Activated CD8-positive, alpha-beta T cell treated with anti-CD3 and anti-CD28 coated beads for 36 hours (primary cell): ENCODE measurements at places on chromosomes 2 and 18.

- DNase-seq, result no peak
These were observed 18.6 kb downstream of the THNSL2 start for GRCh38 chr2:88188748-88189147.

- no peak for DNase-seq
These were observed 5.6 kb upstream of the EML4 start for GRCh38 chr2:42163444-42164045.

DNA sequence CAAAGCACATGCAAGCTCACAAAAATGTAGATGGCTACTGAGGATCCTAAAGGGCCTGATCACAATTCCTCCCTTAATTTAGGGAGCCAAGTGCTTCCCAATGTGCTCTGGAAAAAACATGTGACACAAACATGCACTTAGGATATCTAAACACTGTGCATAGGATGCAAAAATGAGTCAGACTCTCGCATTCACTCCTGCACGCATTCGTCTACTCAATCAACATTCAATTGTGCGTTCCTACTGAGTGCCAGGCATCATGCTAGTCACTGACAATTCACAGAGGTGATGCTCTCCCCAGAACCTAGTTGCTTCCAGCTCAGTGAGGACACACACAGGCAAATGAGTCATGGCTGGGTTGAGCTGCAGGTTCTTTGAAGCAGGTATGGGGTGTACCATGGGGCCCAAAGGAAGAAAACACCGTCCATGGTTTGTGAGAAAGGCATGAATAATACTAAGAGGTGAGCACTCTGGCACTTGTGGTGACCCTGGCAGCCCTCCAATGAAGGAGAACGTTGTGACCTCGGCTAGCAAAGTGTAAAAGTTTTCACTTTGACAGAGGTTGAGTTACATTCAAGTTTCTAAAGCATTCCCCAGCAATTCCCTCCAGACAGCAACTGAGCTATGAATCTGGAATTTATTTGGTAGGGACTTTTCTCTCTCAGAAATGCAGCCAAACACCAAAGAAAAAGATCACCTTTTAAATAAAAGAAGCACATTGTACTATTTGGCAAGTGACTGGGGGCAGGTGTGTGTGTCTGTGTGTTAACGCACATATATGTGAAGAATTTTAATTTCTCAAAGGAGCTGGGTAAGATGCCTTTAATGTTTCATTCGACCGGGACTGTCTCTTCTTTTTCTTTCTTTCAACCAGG is 173.3 kb downstream of the ALPK2 start:
- DNase-seq, result peak; percentile 32

DNA sequence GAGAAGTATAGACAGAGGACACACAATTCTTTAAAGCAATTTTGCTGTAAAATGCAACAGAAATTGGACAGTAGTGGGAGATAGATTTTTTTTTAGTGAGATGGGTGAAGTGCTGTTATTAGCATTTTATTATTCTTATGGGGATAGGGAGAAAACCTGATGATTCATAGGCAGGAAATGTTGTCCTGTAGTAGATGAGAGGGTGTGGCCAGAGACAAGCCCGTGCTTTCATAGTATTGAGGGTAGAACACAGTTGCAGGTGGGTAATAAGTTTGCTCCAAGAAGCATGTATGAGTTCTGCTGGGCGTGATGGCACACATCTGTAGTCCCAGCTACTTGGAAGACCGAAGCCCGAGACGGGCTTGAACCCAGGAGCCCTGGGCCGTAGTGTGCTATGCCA is 128.3 kb upstream of the ARHGAP28 start:
- no peak for DNase-seq

DNA sequence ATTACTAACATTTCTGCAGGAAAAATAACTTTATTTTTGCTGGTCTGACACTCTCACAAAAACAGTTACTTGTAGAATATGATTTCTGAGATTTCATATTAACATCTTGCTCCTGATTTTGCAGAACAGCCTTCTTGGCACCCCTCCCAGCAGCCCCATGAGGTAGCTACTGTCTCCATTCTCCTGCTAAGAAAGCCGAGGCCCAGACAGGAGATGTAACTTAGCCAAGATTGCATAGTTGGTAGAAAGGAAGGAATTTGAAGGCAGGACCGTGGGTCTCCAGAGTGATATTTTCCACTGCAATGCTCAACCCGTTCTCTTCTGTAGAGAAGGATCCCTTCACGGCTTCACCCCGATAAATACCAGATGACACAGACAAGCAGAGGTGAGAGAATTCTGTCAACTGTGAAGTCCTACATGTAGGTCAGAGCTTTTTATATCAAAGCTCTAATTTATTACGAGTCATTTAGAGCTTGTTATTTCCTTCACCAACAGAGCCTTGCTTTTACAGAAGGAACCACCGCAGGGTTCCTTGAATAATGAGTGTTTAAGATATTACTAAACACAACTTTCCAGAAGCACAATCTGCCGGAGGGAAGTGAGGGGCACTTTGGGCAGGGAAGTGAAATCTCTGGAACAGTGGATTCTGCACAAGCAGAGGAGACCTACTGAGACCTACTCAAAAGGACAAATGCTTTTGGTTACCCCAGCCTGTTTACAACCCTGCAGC is 48.0 kb upstream of the MYCN start:
- DNase-seq, result no peak

GRCh38 chr18:32262092-32262491 is 72.3 kb downstream of the MEP1B start:
- no peak for DNase-seq

DNA sequence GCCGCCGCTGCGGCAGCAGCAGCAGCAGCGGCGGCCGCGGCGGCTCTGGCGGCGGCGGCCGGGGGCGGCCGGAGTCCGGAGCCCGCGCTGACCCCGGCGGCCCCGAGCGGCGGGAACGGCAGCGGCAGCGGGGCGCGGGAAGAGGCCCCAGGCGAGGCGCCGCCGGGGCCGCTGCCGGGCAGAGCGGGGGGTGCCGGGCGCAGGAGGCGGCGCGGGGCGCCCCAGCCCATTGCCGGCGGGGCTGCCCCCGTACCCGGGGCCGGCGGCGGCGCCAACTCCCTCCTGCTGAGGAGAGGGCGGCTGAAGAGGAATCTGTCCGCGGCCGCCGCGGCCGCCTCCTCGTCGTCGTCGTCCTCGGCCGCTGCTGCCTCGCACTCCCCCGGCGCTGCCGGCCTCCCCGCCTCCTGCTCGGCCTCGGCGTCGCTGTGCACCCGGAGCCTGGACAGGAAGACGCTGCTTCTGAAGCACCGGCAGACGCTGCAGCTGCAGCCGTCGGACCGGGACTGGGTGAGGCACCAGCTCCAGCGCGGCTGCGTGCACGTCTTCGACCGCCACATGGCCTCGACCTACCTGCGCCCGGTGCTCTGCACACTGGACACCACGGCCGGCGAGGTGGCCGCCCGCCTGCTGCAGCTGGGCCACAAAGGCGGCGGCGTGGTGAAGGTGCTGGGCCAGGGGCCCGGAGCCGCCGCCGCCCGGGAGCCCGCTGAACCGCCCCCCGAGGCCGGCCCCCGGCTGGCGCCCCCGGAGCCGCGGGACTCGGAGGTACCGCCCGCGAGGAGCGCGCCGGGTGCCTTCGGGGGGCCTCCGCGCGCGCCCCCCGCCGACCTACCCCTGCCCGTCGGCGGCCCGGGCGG is 646 bp downstream of the PHLPP1 start:
- peak; percentile 74 for DNase-seq

DNA sequence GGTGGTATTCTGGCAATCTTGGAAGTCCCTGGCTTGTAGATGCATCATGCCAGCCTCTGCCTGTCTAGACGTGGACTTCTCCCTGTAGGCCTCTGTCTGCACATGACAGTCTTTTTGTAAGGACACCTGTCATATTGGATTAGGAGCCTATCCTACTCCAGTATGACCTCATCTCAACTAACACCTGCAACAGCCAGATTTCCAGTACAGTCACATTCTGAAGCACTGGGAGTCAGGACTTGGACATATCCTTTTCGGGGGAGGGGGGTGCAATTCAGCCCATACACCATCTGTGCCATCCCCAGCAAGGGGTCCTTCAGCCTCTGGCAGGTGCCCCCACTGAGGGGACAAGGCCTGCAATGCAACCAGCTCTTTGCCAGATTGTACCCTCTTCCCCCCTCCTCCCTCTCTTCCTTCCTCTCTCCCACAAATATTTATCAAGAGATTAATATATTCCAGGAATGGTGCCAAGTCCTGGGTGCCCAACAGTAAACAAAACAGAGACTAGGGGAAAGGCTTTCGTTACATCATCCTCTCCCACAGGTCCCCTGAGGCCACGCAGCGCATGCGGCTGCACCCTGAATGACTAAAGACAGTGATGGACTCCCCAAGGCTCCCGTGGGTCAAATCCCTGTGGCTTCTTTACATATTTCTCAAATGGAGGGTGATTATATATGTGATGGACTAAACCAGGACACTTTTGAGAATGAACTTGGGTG is 20.5 kb upstream of the MYCN start:
- no peak for DNase-seq

DNA sequence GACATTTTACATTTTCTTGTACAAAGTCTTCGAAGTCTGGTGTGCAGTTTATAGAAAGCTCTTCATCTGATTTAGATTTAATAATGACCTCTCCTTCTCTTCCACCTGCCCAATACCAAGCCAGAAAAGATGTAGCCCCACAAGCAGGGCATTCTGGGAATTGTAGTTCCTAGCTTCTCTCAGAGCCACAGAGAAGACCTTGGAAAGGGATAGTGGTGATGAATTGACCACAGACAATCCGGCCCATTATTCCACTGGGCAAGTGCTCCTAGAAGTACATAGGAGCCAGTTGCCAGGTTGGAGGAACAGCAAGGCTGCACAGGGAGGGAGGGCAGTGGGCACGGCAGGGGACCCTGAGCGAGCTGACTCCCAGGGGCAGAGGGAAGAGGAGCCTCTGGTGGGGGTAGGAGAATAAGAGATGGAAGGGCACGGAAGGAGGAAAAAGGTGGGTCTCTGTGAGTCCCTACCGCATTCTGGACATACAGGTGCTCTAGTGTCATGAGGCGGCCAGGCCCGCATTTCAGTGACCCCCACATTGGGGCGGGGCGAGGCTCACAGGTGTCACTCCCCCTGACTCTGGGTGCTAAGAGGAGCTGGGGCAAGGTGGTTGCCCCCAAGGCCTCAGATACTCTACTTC is 152.5 kb upstream of the HAAO start:
- no peak for DNase-seq

GRCh38 chr2:36963106-36963505 is 3.2 kb downstream of the STRN start:
- DNase-seq, result no peak

DNA sequence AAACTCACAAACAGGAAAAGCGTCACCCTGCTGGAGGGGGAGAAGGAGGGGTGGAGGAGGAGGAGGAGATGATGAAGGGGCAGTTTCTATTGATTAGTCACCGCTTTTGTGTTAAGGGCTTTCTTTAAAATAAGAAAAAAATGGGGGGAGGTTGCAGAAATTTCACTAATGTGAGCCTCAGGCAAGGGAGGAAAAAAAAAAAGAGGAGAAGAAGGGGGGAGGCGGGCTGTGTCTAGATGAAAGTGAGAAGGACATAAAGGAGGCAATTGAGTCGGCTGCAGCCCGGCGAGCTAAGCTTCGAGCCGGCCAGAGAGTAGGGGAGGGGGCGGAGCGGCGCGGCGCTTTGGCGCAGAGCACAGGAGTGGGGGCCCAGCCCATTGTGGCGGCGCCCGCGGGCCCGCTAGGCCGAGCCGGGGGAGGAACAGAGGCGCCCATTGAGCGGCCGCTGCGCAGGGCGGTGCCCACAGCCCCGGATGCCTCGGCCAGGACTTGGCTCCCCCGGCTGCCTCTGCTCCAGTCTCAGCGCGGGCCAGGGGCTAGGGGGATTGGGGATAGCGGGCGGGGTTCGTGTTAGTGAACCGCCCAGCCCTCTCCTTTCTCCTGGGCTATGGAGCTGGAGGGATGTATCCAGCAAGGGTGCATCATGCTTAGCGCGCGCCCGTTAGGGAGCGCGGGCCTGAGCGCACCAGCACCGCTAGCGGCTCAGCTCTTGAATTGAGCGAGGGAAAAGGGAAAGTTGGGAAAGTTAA is 7.9 kb downstream of the PAX3 start:
- DNase-seq, result no peak

DNA sequence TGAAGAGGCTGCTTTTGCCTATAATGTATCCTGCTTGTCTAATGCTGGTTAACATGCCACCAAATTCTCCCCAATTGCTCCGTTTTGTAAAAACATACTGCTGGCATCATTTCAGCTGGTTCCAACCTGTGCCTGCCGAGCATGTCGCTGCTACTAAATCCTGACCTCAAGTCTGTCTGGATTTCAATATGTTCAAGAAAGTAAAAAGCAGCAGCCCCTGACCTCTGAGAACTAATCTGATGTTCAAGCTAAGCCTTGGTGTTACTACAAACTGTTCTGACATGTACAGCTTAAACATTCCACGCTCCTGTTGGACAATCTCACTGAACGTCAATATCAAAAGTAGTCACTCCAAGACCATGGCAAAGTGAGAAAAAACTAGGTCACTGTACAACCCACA is 46.3 kb downstream of the SFT2D3 start:
- DNase-seq, result no peak

- DNase-seq, result no peak
These were observed 17.1 kb downstream of the TRIB2 start for GRCh38 chr2:12733846-12734245.

GRCh38 chr2:182655750-182656149 is 60.3 kb upstream of the DNAJC10 start:
- DNase-seq, result no peak

DNA sequence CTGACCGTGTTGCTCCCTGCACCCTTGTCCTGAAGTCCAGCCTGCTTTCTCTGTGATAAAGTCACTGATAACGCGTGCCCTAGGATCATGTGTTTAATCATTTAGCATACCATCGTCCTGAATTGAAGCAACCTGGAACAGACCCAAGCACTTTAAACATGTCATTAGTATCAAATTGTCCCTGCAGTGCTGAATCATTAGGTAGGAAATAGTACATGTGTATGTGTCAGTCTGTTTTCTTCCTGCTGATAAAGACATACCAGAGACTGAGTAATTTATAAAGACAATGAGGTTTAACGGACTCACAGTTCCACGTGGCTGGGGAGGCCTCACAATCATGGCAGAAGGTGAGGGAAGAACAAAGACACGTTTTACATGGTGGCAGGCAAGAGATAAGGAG is 2.8 kb downstream of the ASB18 start:
- no peak for DNase-seq

DNA sequence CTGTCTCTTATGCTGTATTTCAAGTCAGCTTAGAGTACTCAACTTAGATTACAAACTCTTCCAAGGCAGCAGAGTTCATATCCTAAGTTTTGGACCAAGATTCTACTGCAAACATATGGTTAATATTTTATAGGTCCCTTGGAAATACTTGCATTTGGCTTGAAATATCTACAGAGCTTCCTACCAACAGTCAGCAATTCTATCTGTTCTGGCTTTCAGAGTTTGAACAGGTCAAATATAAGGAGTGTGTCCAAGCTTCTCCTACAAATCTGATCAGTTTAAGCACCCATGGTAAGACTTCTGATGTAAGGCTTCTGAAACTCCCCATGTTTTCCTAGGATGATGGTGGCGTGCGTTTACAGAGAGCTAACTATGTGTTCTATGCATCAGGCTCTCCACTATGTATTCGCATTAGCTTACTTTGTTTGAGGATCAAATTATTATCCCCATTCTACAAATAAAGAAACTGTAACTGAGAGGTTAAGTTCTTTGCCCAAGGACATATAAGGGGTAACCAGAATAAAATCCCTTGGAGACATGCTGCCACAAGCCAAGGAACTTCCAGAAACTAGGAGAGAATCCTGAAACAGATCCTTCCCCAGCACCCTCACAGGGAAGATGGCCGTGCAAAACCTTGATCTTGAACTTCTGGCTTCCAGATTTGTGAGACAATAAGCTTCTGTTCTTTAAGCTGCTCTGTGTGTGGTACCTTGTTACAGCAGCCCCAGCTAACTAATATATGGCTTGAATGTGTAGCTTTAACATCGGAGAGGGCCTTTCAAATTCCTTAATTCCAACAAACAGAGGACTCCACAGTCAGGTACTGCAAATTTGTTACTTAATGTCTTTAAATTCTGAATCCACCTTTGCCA is 55.1 kb downstream of the ATP8B1 start:
- no peak for DNase-seq

GRCh38 chr2:239889641-239890121 is 135.5 kb downstream of the NDUFA10 start:
- no peak for DNase-seq
